NCI-H187 (cell line): ENCODE measurements at places on chromosomes 7 and 10.

- no peak for DNase-seq
Observed at GRCh38 chr10:69491611-69492010, 40.3 kb downstream of the TSPAN15 start.

DNA sequence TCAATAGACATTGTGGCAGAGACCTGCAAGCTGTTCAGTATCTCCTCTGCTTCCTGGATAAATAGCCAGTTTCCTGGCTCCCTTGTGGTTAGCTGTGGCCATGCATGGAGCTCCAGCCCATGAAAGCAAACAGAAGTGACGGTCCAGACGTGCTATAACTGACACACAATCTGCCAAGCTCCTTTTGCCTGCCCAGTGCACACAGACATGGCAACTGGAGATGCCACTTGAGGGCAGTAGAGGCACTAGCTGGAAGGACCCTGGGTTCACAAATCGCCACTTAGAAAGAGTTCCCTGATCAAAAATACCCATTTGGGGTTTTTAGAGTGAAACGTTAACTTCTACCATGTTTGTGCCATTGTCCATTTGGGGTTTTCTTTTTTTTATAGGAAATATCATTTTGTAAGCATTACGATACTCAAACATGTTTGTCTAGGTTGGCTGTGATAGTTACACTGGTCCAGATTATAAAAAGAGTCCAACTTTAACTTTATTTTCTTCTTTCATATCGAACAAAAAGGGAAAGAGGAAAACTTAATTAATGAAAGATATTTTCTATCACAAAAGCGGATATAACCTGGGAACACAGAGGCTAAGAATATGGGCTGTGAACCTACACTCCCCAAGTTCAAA is 31.3 kb downstream of the KIN start:
- no peak for DNase-seq

GRCh38 chr10:33382216-33382600 is 47.7 kb upstream of the NRP1 start:
- DNase-seq, result no peak

DNA sequence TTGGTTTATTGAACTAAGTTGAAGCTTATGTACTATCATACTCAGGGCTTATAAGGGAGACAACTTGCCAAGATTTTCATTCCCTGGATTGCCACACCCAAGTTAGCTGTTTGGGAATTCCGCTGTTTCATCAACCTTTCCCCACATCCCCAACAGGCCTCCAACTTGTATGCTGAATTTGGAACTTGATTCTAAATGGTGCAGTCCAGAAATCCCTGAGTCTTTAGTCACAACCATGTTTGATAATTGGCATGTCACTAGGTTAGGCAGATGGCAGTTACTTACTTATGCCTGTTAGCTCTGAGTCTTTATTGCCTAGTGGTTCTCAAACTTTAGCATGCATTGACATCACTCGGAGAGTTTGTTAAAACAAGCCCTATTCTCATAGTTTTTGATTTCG is 135.4 kb upstream of the PRPS1L1 start:
- no peak for DNase-seq

GRCh38 chr10:17510242-17510908 is 56.0 kb upstream of the ST8SIA6 start:
- DNase-seq, result no peak

GRCh38 chr7:47836503-47837202 is 111.6 kb downstream of the PKD1L1 start:
- no peak for DNase-seq

DNA sequence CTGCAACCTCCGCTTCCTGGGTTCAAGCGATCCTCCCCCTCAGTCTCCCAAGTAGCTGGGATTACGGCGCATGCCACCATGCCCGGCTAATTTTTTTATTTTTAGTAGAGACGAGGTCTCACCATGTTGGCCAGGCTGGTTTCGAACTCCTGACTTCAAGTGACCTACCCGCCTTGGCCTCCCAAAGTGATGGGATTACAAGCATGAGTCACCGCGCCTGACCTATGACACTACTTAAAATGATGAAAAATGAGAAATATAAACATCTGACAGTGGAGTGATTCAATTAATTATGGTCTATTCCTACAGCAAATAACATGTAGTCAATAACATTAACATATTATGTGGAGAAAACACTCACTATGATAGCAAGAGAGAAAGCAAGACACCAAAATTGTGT is 2.2 kb downstream of the BRAT1 start:
- no peak for DNase-seq

DNA sequence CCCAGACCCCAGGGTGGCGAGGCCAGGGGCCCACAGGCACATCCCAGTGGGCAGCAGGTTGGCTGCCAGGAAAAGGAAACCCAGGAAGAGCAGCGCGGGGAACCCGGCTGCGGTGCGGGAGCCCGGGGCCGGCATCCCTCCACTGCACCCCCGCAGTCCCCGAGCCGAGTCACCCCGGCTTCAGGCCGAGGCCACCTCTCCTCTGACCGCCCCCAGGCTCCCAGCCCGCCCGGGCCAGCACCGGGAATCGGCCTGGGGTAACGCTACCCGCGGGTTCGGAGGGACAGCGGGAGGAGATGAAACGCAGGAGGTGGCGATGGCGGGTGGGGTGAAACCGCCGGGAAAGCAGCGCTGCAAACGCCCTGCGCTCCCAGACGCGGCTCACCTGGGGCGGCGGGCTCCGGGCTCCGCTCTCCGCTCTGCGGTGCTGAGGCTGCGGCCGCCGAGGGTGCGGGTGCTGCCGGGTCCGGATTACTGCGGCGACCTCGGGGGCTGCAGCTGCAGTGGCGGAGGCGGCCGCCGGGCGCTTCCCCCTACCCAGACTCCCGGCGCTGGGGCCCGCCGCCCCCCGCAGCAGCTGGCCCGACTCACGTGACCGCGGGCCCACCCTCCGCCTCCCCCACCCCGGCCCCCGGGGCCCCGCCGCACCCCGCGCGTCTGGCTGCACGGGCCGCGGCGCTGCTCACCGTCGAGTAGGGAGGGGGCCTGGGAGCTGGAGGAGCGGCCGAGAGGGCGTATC is at the start of gene SCRN1:
SCRN1 (minus strand) TSS at position 545 of the 739 bp plus-strand sequence. CDS start 20,734 bp downstream, outside the sequence.
- no peak for DNase-seq

GRCh38 chr7:121000081-121000983 is 11.8 kb downstream of the CPED1 start:
- DNase-seq, result no peak

- no peak for DNase-seq
Observed at GRCh38 chr10:97292862-97293198, 393 bp upstream of the ARHGAP19 start.

- DNase-seq, result no peak
Observed at GRCh38 chr7:29421010-29421956, 142.4 kb upstream of the PRR15 start.

GRCh38 chr10:113498997-113499396 is 53.9 kb upstream of the HABP2 start:
- no peak for DNase-seq

DNA sequence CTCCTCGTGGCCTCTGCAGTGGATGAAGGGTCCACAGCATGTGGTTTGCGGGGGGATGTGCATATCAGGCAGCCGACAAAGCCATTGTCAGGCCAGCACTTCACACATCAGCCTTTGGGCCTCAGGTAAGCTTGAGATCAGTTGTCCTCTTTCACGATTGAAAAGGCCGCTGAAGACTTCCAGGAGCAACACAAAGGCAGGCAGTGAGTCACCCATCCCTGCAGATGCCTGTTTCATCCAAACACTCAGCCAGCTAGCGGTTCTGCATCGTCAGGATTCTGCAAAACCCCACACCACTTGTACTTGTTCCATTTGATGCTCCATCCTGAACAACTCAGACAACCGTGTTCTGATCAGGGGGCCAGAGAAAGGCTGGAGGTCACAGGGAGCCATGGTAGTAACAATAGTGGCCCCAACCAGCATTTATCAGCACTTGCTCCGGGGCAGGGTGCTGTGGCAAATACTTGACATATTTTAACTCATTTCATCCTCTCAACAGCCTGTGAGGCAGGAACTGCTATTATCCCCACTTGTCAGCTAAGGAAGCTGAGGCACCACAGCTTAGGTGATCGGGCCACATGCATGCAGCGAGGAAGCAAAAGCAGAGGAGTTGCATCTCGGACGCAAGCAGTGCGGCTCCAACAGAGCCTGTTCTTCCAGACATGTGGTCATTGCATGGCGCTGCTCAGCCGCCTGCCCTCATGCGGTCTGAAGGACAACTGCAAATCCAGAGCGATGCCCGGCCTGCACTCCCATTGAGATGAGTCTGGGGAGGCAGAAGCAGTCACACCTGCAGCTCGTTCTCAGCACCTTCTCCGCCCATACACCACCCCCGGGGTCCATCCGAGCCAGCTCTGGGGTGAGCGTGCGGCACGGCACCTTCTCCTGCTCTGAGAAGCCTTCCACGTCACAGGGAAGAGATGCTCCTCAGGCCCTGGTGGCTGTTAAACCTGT is 144.9 kb downstream of the PAXIP1 start:
- no peak for DNase-seq

- no peak for DNase-seq
Observed at GRCh38 chr7:81285142-81285871, 366.5 kb upstream of the SEMA3C start.

DNA sequence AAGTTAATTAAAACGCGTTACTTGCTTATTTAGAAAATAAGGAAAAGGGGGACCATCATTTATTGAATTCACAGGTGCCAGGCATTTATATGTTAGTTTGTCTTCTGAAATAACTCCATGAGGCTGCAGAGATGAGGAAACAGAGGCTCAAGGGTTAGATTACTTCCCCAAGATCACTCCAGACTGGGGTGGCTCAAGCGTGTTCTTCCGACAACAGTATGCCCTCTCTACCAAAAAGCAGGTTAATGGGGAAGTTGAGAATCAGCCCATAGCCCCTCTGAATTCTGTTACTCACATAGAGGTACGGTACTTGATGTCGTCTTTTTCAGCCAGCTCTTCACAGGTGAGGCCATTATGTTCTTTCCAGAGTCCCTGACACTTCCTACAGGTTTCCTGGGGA is 129.3 kb downstream of the RNF216 start:
- no peak for DNase-seq

GRCh38 chr10:66698069-66698468 is 227.8 kb upstream of the LRRTM3 start:
- no peak for DNase-seq

DNA sequence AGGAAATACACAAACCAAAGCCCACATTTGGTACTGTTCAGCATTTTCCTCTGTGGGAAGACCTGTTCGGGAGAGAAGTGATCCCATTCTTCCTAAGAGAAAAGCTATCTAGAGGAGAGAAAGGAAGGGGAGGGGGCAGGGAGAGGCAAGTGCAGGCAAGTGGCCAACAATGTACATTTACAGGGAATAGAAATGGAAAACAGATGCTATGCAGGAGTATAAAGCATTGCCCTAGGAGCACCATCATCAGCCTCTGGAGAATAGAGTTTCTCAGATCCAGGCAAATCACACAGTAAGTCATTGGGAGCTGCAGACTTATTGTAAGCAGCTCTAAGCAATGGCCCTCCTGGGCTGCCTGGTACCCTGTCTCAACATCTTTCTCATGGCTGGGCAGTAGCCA is 424.4 kb upstream of the AUTS2 start:
- no peak for DNase-seq

GRCh38 chr7:87934699-87935383 is 790 bp downstream of the ADAM22 start:
- DNase-seq, result peak; percentile 9

DNA sequence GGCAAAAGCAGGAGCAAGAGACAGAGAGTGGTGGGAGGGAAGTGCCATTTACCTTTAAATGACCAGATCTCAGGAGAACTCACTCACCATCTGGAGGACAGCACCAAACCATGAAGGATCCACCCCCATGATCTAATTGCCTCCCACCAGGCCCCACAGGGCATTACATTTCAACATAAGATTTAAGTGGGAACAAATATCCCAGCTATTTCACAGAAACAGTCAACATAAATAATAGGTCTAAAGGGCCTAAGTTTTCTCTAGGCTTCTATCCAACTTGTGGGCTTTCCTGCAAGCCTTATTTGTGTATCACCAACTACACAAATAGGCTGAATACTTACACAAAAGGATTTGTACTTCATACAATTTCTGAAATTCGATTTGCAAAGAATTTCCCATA is 196.8 kb upstream of the POT1 start:
- no peak for DNase-seq

GRCh38 chr7:95245828-95246500 is 78.4 kb downstream of the PON1 start:
- no peak for DNase-seq

- DNase-seq, result no peak
Observed at GRCh38 chr10:60708666-60709065, 69.6 kb upstream of the CDK1 start.

GRCh38 chr7:27375958-27376357 is 133.4 kb downstream of the EVX1 start:
- DNase-seq, result no peak

DNA sequence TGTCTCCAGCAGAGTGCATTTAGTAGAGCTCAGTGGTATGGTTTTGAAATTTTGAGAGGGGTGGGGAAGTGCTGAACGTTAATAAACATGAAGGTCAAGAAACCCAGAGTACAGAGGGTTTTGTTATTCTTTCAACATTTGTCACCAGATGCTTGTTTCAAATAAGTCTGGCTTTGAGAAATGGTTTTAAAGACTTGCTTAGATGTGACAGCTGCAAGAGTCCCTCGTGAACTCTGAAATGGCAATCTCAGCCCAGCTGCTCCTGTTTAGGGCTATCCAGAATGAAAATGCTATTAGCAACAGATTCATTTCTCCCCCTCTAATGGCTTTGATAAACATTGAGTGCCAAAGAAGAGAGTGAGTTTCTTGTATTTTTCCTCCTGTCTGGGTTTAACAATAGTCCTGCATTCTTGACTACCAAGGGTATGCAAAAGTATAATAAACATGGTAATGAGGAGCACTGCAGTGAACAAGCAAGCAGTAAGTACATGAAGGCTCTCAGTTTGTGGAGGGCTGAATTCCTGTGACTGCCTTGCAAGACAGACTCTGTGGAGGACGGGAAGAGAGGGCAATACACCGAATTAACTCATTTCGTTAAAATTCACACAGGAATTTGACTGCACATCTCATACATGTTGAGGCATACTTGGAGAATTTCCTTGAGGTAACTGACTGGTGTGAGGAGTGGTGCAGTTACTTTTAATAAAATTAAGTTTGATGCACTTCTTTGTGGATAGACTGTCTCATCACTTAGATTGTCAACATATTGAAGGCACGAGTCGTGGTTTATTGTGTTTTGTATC is 490.9 kb downstream of the REEP3 start:
- DNase-seq, result no peak

DNA sequence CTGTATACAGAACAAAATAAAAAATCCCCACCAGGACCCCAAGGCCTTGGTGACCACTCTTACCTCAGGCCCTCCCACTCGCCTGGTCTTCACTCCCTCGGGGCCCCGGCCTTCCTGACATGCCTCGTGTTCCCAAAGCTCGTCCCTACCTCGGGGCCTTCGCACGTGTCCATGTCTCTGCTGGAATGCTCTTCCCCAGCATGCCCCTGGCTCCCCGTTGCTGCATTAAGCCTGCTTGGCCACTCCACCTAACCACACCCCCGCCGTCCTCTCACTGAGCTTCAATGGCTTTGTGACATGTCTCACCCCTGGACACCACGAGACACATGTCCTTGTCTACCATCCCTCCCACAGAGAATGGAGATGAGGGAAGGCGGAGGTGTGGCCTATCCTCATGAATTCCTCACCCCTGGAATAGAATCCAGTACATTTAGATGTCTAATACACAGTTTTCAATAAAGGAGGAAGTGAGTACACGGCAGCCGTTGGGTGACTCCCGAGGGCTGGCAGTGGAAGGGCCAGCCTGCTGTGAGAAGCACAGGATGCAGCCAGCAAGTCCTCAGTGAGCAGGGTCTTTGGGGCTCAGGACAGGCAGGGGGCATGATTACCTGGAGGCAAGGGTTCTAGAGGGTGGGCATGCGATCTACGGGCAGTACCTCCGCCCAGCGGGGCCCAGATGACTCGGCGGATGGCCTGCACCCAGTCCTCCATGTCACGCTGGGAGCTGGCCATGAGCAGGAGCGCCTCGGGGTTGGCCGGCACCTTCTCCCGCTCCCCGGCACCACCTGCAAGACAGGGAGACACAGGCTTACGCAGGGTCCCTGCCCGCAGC is 125.7 kb downstream of the ARHGAP22 start:
- DNase-seq, result no peak
